Stimulated activated CD8-positive, alpha-beta memory T cell treated with anti-CD3 and anti-CD28 coated beads, Interleukin-4, amount 100 ng/mL, for 1 hour (primary cell): ENCODE measurements at places on chromosomes 7 and 10.

DNA sequence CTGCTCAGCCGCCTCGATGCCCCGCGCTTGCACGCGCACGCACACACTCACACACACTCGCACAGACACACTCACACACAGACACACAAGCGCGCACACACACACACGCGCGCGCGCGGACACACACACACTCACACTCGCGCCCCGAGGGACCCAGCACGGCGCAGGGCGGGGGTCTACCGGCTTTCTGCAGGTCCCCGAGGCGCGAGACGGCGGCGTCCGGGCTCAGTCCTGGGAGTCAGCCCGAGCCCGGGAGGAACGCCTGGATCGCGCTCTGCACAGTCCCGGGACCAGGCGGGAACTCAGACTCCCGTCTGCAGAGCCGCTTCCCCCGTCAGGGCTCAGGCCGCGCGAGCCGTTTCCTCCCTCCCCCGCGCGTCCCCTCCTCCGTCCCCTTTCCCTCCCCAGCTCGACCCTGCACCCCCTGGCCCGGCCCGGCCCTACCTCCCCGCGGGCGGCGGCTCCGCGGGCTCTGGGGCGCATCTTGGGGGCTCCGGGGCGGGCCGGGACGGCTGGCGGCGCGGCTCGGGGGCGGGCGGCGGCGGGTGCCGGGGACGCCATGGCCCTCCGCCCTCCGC, 464 bp downstream of the DENND2A start:
- DNase-seq = no peak

GRCh38 chr10:46220187-46220586, 66.6 kb upstream of the ANTXRL start:
- DNase-seq = no peak

- no peak for DNase-seq
These were observed 5.1 kb downstream of the UNC5B start for GRCh38 chr10:71217266-71218045.

GRCh38 chr10:33074443-33074842, 116.4 kb upstream of the ITGB1 start:
- DNase-seq = no peak

GRCh38 chr7:5238500-5238899, 44.2 kb upstream of the SLC29A4 start:
- DNase-seq = no peak

DNA sequence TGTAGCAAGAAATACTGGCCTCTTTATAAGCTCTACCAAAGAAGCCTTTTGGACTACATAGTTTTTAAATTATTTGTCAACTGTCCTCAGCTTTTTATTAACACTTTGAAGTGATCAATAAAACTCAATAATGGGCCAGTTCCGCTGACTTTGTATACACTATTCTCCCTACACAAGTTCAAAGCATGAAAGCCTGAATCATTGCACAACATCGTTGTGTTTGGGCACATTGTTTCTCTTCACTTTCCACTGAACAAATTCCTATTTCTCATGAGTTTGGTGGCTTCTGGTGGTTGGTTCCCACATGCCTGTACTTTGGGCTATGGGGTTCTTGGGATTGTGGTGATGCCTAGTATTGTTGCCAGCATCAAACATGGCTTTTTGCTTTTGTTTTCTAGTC, 561.8 kb upstream of the LRRN3 start:
- DNase-seq = no peak

DNA sequence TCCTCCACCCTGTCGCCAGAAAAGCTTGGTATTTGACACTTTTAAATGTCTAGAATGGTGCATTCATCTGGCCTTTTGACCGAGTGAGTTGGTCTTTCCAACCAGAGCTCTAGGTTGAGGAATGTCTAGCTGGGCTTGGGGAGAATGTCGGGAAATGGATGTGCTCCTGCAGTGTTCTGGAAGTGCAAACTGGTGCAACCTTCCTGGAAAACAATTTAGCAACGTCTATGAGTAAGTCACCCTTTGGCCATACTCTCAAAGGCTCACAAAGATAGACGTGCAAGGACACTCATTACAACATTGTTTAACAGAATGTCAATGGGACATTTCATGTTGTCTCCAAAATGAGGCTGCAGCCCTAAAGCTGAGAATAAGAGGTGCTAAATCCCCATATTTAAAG, 12.2 kb upstream of the NMT2 start:
- no peak for DNase-seq

GRCh38 chr7:31734456-31734855, 47.4 kb downstream of the PPP1R17 start:
- no peak for DNase-seq

DNA sequence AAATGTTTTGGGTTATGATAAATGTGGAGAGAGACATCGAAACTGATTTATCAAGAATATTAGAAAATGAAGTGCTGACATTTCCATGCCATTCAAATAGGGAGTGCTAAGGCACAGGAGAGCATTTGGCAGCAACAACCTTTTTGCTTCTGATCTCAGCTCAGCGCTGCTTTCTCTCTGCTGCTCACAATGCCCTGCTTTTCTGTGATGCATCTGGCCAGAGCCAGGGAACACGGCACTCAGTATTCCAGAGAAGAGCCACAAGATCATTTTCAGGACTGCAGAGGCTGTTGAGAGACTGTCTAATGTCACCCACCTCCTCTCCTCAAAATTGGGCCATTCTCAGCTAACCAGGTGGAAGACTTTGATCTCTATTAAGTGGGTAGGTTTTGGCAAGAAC, 28.1 kb downstream of the INSYN2A start:
- DNase-seq = no peak
